Activated naive CD4-positive, alpha-beta T cell (primary cell): ENCODE measurements at places on chromosomes 12 and 14.

DNA sequence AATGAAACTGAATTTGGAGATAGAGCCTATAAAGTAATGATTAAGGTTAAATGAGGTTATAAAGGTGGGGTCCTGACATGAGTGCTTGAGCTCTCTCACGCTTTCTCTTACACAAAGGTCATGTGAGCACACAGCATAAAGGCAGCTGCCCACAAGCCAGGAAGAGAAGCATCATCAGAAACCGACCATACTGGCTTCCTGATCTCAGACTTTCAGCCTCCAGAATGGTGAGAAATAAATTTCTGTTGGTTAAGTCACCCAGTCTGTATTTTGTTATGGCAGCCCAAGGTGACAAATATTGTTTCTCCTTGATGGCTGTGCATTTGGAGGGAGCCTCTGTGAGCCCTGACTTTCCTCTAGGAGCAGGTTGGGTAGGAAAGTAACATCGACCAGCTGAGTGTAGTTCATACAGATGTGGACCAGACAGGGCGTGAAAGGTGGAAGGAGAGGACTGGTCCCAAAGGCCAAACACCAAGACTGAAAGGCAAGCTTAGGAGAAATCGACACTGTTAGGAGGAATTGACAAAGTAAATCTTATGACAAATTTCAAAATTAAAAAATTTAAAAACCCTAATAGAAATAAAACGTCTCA lies 97.6 kb upstream of the SLC38A2 start:
- DNase-seq = no peak

- no peak for DNase-seq
These were observed 44.0 kb upstream of the FRMD6 start for GRCh38 chr14:51607711-51608110.

GRCh38 chr14:101193845-101194372 lies 290.4 kb upstream of the RTL1 start:
- DNase-seq = no peak

DNA sequence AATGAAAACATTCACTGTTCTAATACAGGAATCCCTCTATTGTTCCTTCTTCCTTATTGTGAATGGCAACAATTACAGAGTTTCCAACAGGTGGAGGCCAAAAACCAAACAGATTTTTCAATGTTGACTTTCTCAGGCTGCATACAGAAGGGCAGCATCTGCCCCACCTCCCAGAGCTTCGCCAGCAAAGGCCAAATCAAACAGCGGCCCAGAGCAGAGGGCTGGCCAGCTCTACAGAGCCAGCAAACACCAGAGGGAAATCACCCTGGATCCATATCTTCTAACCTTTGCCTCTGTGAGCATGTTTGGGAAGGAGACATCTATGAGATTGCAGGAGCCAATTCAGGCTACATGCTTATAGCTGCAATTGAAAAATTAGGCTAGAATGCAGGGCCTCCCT lies 4.4 kb upstream of the CRACR2A start:
- DNase-seq = no peak

DNA sequence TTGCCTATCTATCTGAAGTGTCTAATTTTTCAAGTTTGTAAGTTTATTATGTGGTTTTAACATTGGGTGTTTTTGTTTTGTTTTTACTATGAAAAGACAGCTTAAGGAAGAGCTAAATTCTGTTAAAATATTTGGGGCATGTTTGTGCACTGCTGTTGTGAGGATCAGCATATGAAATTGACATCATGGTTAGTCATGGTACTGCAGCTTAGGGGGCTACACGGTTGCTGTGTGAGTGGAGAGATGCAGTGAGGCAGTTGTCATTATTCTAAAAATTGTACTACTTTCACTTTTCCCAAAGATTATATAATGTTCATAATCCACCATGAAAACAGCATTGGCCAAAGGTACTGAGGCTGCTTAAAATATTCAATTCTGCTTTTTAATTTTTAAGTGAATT lies 49.0 kb downstream of the ZC3H14 start:
- DNase-seq = no peak

DNA sequence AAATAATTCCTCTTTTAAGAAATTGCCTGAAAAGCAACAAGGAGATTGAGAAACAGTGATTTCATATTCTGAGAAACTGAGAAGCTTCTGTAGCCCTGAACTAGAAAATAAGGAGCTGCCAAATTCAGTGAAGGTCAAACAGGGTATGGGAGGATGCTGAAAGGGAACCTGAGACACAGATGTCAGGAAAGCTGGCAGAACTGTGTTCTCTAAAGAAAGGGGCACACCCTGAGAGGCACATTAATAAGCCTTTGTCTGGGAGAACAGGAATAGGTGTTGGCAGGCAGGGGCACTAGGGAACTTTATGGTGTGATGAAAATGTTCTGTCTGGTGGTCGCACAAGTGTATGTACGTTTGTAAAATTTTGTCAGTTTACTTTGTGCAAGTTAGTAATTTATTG lies 29.6 kb downstream of the VRK1 start:
- DNase-seq = no peak

DNA sequence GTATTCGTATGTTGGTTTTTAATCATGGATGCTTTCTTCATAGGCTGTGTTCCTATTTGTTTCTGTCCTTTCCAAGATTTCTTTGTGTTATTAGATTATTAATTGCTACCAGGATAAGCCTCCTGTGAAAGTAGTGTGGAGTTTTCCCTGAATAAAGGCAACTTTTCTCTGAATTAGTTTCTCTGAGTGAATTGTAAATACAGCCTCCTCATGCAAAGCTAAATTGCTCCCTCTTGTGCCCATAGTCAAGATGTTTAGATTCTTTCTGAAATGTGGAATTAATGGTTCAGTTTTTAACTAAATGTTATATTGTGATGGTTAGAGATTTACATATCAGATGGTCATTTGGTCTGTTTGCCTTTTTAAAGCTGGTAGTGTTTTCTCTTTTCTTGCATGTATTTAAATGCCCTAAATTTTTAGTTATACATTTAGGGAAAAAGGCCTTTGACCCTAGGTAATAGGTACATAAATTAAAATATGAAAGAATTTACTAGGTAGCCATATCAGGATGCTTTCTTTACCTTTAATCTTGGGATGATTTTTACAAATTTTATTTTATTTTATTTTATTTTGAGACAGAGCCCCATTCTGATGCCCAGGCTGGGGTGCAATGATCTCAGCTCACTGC lies 8.9 kb downstream of the APAF1 start:
- no peak for DNase-seq

- DNase-seq = no peak
These were observed at the start of gene KRT83 for GRCh38 chr12:52320784-52321400. TSS of gene KRT83 (minus strand) at chr12:52321398. CDS start at chr12:52321335, 63 bp downstream.
